HT1080 (cell line): ENCODE measurements at places on chromosomes 2 and 18.

DNA sequence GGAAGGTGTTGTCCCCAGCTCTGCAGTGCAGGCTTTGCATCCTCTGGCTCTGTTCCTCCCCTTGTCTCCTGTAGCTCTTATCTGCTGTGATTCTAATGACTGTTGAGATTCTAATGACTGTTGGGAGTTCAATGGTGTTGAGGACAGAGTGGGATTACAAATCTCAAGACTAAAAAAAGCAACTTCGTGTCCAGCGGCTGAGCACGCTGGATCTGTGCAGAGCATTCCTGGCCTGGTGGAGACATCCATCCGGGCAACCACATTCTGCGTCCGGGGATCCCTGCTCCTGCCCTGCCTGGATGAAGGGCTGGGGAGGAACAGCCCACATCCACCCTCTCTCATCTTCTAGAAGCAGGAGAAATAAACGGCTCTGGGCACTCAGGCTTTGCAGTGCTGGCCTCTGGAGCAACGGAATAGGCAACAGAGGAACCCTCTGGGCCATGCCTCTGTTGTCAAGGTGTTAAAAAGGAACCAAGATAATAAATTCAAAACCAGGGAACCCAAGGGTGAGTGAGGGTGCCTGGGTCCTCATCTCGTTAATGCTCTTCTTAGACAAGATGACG, 106.7 kb upstream of the ASB18 start:
- no peak for DNase-seq

DNA sequence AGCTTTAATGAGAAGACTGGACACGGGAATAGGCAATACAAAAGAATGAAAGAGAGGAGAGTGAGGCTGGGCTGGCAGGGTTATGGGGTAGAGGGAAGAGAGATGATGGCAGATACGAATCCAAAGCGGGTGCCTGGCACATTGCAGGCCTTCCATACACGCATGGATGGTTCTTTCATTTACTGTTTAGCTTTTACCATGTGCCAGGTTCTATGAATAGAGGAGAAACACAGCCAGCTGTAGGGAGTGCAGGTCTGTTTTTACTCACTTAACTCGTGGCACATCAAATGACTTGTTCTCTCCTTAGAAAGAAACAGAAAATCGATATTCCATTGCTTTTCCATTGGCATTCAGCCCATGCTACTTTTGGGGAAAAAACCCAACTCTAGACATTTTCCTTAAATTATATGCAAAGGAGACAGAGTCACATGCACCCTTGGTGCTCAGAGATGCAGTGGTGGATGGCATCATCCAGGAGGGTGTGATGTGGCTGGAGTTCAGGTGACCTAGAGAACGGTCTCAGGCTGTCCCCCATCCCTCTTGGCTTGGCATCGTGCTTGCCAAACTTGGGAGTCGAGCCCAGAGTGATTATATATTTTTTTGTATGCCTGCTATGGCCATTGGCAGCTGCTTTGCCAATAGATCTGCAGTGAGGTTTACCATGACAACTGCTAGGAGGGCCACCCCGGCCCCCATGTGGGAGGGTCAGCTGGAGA, 6.2 kb downstream of the LTBP1 start:
- no peak for DNase-seq

GRCh38 chr2:9756692-9757250, 86.5 kb upstream of the TAF1B start:
- no peak for DNase-seq

- DNase-seq, result peak; percentile 80
Measured at GRCh38 chr2:191115391-191115790, 35.4 kb downstream of the STAT4 start.

- DNase-seq, result no peak
Measured at GRCh38 chr18:1542230-1542774, 637.6 kb downstream of the ADCYAP1 start.

GRCh38 chr2:215423928-215424540, 11.8 kb downstream of the FN1 start:
- no peak for DNase-seq

DNA sequence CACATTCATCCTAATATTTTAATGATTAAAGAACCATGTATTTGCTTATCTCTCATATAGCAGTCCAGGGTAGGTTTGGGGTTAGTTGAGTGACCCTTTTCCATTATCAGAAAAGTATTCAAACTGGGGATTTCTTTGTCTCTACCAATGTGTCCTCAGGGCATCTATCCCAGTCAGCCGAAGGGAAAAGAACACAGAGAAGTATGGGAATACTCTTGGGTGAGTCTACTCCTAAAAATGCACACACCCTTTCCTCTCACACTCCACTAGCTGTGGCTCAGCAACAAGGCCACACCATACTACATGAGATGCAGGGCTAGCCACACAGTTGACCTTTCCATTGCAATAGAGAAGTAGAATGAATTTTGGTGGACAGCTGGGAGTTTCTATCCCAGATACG, 114.3 kb downstream of the NXPH2 start:
- peak; percentile 11 for DNase-seq
